ENCODE measurements at places on chromosomes 11 and 22.

DNA sequence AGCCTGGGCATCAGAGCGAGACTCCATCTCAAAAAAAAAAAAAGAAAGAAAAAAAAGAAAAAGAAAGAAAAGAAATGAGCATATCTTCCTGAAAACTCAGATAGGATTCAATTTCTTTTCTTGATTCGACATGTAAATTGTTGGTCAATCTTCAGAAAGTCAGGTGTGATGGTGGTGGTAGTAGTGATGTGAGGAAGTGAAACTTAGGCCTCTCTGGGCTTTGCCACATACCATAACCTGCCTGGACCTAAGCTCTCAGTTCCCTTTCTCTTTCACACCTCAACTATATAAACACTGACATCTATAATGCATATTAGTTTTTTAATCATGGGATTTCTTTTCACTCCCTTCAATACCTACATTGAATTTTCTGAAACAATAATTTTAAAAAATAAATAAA, 98.0 kb upstream of the TBCEL start:
- no peak for DNase-seq

DNA sequence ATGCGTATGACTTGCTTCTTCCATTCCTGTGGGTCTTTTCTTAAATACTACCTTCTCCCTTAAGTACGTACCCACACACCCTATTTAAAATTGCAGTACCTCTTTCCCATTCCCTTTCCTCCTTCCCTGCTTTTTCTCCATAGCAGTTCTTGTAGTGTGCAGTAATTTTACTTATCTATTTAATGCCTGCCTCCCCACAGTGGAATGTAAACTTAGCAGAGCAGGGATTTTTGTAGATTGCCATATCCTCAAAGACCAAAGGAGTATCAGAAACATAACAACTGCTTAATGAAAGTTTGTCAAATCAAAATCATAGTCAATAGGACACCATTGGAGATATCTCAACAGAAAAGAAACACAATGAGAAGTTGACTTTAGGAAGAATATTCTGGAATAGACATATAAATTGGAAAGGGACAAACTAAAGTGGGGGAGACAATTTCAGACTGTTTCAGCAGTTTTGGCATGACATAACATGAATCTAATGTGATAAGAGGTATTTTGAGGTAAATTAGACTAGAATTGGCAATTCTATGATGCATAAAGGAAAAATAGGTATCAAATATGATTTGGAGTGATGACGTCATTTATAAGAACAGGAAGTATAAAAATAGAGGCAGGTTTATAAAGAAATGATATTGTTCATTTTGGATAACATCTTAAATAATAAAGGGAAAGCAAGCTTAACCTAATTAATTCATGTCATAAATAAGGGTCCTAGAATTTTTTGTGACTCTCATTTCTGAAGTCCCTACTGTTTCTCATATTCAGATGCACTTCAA, 188.4 kb downstream of the SOX6 start:
- DNase-seq, result no peak

- no peak for DNase-seq
These were observed 30.1 kb downstream of the SYT9 start for GRCh38 chr11:7281809-7282208.

DNA sequence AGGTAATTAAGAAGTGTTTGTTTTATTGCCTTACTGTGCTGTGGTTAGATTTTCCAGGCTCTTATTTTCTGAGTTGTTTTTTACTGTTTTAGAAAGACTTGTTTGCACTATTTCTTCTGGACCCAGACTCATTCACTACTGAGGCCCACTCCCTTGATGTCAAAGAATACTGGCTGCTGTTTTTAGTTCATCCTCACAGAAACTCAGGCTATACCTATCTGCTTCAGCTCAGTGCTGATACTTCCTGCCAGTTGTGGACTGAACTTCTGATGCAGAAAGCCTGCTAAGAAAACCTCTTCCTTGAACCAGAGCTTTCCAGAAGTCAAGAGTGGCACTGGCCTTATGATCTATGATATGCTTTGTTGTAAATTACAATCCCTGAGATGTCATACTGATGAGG, 15.9 kb upstream of the PIK3IP1 start:
- no peak for DNase-seq

DNA sequence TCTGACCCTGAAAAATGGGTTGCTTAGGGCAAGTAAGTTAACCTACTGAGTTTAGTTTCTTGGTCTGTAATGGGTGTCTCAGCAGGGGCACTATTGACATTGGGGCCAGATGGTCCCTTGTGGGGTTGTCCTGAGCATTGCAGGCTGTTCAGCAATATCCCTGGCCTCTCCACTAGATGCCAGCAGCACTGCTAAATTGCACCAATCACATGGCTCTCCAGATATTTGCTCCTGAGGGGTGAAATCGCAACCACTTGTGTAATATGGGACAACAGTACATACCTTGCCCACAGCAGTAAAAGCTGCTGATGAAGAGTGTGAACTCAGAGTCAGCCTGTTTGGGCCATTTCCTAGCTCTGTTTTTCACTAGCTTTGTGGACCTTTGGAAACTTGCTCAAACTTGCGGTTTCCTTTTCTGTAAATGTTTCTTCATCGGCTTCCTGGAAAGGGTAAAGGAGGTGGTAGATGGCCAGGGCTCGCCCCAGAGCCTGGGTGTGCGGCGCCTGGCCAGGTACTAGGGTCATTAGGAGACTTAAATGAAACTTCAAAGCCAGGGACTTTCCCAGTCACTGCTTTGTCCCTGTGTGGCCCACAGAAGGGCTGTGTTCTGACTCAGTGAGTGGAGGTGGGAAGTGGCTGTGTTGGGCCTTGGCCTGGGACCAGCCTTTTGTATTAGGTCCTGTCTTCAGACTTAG, 13.0 kb downstream of the NCF4 start:
- DNase-seq, result no peak

- DNase-seq, result no peak
These were observed 8.5 kb upstream of the CHRDL2 start for GRCh38 chr11:74739546-74740270.

- DNase-seq, result no peak
These were observed 3.1 kb upstream of the ADORA2A start for GRCh38 chr22:24424001-24424900.

- no peak for DNase-seq
These were observed 51.3 kb downstream of the IGLL5 start for GRCh38 chr22:22938672-22939587.

DNA sequence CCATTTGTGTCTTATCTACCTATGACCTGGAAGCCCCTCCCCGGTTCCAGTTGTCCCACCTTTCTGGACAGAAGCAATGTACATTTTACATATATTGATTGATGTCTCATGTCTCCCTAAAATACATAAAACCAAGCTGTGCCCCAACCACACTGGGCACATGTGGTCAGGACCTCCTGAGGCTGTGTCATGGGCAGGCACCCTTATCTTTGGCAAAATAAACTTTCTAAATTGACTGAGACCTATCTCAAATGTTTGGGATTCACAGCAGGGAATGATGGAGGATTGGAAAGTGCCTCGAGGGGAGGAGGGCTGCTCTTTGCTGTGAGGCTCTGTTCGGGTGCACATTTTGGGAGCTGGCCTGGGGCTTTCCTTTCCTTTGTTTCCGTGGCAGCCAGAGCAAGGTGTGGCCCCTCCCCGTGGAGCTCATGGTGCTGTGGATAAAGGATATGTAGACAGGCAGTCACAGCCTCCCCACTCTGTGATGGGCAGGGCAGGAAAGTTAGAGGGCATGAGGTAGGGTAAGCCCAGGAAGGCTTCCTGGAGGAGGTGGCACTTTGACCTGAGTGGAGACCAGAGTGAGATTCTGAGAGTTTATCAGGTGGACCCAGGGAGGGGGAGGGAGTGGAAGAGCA, 615.6 kb downstream of the TBC1D22A start:
- DNase-seq, result no peak

- DNase-seq, result peak; percentile 50
These were observed 17.2 kb downstream of the POLR3H start for GRCh38 chr22:41526830-41527799.

GRCh38 chr11:45511566-45511965, 153.9 kb downstream of the CHST1 start:
- DNase-seq, result no peak

DNA sequence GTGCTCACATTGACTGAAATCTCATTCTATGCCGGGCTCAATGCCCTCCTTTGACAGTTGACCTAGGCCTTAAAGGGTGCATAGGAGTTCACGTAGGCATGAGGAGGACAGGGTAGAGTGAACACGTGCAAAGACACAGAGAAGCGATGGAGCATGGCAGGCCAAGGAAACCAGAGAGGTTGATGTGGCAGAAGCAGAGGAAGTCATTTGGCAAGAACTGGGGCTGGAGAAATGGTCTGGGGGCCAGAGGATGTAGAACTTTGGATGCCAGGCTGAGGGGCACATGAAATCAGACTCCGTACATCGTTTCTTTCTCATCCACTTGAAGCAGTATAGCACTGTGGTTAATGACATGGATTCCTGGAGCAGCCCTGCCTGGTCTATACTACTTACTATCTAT, 13.6 kb upstream of the ABCC8 start:
- no peak for DNase-seq

DNA sequence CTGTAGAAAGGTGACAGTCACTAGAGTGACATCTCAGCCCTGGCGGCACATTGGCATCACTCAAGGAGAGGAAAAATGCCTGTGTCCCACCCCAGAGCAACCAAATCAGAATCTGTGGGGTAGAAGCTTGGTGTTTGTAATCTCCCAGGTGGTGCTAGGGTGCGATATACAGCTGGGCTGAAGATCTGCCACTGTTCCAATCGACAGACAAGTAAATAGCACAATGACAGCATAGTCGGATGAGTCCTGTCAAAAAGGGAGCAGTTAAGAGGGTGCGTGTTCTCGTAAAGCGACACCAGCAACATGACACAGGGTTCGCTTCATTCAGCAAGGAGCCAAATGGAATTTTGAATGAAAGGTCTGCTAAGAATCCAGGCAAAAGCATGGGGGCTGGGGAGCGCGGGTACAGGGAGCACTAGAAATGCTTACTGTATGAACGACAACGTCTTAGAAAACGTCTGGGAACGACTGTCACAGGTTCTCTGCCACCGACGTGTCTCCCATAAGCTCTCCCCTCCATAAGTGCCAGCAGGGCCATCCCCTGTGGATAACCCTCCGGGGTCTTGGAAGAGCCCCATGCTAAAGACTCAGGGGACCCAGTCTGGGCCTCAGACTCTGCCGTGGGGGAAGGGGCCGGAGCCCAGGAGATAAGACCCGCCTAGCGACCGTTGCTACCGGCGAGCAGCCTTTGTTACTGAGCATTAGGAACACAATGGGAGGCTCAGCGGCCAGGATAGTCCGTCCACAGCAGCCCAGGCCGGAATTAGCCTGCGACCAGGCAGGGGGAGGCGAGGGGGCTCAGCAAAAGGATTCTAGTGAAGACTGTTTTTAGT, 20.8 kb downstream of the ADA2 start:
- DNase-seq, result no peak

DNA sequence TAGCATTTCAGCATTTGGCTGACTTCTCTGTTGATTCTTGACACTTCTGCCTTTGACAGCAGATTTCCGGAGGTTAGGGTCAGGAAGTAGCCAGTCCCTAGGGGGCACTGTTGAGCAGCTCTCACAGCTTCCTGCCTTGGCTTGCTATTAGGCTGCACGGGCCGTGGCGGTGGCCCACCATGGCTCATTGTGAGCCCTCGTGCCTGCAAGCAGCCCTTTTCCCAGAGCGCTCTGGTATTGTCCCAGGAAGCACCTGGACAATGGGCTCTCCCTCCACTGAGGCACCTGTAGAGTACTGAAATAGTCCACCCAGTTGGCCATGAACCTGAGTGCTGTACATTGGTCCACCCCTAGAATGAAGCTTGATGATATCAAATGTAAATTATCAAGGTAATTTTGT, 100.2 kb upstream of the GAL start:
- DNase-seq, result peak; percentile 44

- no peak for DNase-seq
These were observed 18.6 kb downstream of the PICALM start for GRCh38 chr11:86050196-86050709.

- DNase-seq, result no peak
These were observed 66.8 kb downstream of the TSPAN18 start for GRCh38 chr11:44793350-44794090.

GRCh38 chr11:22432291-22433093, 94.3 kb downstream of the SLC17A6 start:
- no peak for DNase-seq

- no peak for DNase-seq
These were observed 80.5 kb downstream of the PDHX start for GRCh38 chr11:34996958-34997357.

DNA sequence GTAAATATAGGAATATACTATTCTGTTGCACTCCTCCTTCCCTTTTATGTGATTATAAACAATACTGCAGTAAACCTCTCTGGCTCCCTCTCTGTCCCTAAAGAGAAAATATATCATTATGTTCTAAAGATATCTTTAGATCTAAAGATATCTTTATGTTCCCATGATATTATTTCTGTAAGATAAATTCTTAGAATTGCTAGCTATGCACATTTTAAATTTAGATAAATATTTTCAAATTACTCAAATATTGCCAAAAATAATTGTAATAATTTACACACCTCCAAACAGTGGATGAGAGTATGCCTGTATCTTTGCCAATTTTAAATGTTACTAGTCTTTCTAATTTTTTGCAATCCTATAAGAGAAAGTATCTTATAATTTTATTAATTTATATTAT, 10.3 kb upstream of the DEUP1 start:
- DNase-seq, result no peak

GRCh38 chr11:76313913-76314740, 66.8 kb downstream of the THAP12 start:
- no peak for DNase-seq

DNA sequence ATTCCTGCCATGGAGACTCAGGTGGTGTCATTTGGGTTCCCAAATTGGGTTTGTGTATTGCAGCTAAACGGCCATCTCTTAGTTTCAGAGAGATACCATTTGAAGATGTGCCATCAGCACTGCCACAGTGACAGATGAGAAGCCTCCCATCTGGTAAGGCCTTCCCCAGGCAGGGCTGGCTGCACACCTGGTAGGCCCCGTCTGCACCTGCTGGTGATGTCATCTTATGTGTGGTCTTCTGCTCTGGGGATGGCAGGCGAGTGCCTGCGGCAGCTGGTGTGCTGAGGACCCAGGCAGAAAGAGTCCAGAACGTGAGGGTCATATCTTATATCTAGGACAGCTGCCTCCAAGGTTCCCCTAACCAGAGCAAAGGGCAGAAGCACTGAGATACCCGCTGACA, 100.6 kb downstream of the CSNK2A3 start:
- no peak for DNase-seq

DNA sequence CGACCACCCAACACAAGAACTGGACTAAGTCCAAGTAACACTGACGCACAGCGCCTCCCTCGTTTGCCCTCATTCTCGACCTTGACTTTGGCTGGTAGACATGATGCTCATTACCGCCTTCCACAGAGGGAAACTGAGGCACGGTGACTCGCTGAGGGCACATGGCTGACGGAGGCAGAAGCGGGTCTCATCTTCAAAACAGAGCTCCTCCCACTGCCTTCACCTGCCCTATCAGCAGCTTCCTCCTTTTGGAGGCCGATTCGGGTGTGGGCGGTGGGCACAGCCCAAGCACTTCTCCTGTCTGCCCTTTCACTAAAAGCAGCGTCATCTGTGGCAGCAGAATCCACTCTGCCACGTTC, 2.0 kb upstream of the KMT5B start:
- DNase-seq, result no peak

Measured in stimulated activated CD4-positive, alpha-beta T cell treated with anti-CD3 and anti-CD28 coated beads, Interleukin-1b, Interleukin-23, amount 100 ng/mL, for 24 hours (primary cell).